ENCODE measurements at places on chromosomes 3 and 15.

- DNase-seq: no peak
Observed at GRCh38 chr3:2166552-2166951, 67.9 kb downstream of the CNTN4 start.

- no peak for DNase-seq
Observed at GRCh38 chr15:69271217-69271616, 27.5 kb upstream of the PAQR5 start.

GRCh38 chr15:67850994-67851571 lies 11.2 kb upstream of the RNU6-1 start:
- DNase-seq: no peak

GRCh38 chr3:15443826-15444524 lies 16.6 kb downstream of the EAF1 start:
- no peak for DNase-seq

DNA sequence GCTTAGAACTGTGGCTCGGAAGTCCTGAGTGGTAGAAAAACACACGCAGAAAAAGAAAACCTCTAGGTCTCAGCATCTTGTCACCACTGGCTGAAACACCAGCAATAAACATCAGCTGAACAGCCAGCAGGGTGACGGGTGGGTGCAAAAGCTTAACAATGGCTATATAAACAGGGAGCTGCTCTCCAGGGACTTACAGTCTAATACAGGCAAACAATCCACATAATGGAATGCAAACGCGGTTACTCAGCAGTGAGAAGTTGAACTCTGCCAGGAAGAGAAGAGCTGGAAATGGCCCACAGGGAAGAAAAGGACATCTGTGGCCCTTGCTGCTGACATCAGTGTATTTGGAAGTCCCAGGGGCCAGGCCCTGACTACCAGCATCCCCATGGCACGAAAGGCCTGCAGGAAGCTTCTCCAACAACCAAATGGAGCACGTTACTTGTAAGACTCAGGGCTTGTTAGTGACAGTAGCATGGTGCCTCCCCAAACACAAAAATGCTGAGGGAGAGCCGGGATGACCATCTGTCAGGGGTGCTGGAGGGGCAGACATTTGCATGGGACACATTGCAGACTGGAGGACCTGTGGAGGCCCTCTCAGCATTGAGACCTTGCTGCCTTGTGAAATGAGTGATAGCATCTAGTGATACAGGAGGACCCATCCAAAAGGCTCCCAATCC lies 3.0 kb downstream of the HEG1 start:
- no peak for DNase-seq

DNA sequence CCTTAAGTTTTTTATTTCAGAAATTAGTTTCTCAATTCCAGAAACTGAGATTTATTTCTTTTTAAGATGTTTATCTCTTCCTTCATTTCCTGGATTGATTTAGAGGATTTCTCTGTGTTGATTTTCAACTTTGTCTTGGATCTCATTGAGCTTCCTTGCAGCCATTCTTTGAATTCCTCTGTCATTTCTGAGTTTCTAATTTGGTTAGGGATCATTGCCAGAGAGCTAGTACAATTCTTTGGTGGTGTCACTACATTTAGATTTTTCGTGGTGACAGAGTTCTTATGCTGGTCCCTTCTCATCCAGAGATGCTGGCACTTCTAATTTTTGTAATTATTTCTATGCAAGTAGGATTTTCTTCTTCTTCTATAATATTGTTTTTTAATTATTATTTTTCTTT lies 691.1 kb upstream of the NAALADL2 start:
- DNase-seq: no peak

DNA sequence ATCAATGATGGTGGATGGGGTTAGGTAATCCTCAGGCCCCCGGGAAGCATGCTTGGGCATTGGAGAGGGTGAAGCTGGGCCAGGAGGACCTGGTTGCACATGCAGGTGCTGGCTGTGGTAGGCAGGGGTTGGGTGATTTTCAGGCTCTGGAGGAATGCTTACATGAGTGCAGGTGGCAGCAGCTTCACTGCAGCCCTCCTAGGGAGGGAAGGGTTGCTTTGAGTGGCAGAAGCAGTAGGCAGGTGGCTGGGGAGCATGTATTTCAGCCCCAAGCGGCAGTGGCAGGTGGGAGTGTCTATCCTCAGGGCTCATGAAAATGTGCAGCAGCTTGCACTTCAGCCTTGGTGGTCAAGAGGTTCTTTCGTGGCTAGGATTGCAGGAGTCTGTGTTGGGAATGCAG lies 230.0 kb upstream of the CTNNB1 start:
- no peak for DNase-seq

GRCh38 chr3:114389156-114389555 lies 95.3 kb downstream of the TIGIT start:
- peak; percentile 60 for DNase-seq

DNA sequence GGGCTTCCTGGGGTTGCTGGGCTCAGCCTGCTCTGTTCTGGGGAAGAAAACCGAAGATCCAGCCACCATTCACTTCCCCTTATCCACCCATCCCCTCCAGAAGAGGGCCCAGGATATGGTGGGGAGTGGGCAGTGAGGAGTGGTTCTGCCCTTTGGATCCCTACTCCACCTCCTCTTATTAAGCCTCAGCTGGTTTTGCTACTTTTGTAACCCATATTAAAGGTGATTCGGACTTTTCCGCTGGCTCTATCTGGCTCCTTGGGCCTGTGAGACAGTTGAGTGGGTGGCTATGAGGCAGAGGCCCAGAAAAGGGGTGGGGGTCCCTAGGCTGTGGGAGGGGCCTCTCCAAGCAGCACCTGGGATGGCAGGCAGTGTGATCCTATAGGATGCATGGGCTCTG lies 33.8 kb downstream of the NBEAL2 start:
- no peak for DNase-seq

DNA sequence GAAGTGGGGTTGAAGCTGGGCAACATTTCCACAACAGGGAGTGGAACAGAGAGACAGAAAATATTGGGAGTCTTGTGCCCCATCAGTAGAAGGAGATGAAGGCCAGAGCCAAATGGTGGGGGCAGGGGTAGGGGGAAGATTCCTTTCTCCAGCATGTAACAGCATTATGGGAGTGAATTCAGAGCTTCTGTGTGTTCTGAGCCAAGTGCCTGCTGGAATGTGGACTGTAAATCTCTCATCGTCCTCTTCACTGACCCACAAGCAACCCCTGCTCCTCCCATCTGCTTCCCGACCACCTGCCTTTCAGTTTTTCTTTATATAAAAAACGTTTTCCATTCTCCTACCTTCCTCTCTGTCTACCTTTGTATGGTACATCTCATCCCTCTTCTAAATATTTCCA lies 344.2 kb upstream of the TPRG1 start:
- DNase-seq: no peak

GRCh38 chr15:101652786-101653430 lies 727 bp upstream of the TM2D3 start:
- no peak for DNase-seq

- DNase-seq: no peak
Observed at GRCh38 chr15:99212406-99212805, 37.0 kb downstream of the TTC23 start.

DNA sequence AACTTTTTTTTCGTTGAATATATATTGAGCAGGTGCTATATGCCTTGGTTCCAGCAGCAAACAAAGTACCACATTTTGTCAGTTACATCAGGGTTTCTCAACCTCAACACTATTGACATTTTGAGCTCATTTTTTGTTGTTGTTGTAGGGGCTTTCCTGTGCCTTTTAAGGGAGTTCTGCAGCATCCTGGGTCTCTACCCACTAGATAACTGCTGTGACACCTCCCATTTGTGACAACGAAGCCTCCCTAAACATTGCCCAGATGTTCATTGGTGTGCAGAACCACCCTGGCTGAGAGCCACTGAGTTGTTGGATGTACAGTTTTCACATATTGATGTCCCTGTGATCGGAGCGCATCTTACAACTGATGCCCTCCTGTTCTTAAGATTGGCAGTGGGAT lies 382.6 kb downstream of the PTPRG start:
- no peak for DNase-seq

Data from activated CD4-positive, alpha-beta memory T cell treated with anti-CD3 and anti-CD28 coated beads, Interleukin-2, amount 10 ng/mL, durations not matched to agents 7 days and 5 days (primary cell).